H7 (cell line): ENCODE measurements at places on chromosomes 6 and 20.

GRCh38 chr6:108606250-108606690, 45.6 kb downstream of the FOXO3 start:
- no peak for DNase-seq

- peak; percentile 29 for DNase-seq
Measured at GRCh38 chr6:44431118-44431725, 43.7 kb downstream of the CDC5L start.

- no peak for DNase-seq
Measured at GRCh38 chr6:131761060-131761761, 46.6 kb upstream of the ENPP1 start.

- DNase-seq, result no peak
Measured at GRCh38 chr6:155493694-155494143, 38.1 kb upstream of the NOX3 start.

DNA sequence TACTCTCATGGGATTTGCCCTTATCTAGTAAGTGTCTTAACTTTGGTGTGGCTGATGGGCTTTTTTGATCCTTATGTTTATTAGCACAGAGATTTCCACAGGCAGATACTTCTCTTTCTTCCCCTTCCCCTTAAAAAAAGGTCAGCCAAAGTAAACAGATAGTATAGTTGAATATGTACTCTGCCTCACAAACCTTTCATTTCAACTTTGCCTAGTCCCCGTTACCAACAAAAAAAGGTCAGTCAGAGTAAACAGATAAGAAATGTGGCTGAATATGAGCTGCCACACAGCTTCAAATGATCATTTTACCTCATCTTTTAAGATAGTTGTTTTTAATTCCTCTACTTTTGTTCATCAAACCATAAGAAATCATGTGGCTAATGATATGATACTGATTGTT, 34.1 kb upstream of the SLC35D3 start:
- DNase-seq, result no peak

DNA sequence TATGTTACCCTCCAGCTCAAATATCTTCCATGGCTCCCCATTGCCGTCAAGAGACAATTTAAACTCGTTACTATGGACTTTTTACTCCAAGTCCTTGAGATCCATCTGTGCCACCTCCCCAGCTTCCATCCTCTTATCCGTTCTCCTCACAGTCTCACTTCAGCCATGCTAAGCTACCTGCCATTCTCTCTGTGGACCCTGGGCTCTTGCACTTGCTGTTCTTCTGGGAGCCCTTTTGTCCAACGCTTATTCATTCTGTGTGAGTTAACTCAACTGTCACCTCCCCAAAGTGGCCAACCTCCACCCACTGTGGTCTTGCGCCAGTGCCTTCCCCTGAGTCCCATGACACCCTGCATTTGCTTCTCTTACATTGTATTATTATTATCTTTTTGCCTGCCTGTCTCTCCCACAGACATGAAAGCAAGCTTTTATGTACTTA, 132.4 kb downstream of the BCAS1 start:
- DNase-seq, result no peak

DNA sequence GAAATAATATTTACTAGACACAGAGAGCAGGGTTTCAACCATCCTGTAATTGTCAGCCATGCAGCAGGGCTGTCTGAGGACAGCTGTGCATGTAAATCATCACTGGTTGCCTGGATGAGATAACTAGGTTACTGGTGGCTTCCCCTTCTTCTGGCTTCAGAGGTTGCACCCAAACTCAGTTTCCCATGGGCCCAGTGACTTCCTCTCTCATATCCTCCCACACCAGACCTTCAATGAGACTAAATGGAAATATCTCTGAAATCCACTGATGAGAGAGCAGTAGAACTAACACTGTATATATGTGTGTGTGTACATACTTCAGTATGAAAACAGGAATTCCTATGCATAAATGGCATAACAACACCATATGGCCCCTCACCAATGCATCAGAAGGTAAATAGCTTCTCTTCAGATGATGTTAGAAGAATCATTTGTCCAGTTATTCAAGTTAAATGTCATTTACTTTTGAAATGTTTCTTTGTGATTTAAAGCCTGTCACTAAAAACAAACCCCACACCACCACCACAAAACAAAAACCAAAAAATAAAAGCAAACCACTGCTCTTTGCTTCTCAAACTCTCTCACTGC, 51.0 kb upstream of the IL20RA start:
- DNase-seq, result no peak

GRCh38 chr20:4726710-4727397, 5.1 kb downstream of the PRND start:
- DNase-seq, result peak; percentile 22

DNA sequence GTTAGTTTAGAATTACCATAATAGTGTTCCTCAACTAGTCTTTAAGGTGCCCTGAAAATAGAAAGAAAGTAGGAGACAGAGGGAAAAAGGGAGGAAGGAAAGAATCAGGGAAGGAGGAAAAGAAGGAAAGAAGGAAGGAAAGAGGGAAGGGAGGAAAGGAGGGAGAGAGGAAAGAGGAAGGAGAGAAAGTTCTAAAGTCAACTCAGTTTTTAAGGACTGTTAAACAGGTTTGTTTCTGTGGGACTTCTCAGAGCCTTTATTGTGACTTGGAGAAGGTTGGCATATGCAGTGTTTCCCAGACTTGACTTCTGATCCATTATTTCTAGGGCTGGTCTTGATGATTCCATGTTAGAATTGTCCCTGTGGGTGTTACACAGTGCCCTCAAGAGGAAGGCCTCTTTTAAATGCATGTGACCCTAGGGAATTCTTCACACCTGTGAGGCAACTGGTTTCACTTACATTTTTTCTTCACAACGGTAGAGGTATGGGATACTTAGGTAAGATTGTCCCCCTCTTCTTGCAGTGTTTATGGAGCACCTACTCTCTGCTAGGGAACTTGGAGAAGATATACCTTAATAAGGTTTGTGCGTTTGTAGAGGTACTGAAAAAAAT, 132.7 kb upstream of the GMDS start:
- no peak for DNase-seq

DNA sequence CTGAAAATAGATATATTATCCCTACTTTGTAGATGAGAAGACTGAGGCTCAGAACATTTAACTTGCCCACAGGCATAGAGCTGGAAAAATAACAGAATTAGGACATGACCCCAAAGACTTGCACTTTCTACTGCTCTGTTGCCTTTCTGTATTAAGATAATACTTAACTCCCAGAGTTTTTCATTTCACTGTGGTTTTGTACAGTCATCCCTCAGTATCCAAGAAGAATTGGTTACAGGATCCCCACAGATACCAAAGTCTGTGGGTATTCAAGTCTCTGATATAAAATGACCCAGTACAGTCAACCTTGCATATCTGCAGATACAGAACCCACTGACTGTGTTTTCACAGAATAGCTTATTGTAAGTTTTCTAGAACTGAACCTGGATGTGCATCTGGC, 16.8 kb downstream of the MRS2 start:
- DNase-seq, result no peak

- peak; percentile 16 for DNase-seq
Measured at GRCh38 chr6:117840541-117840983, 66.5 kb upstream of the SLC35F1 start.

DNA sequence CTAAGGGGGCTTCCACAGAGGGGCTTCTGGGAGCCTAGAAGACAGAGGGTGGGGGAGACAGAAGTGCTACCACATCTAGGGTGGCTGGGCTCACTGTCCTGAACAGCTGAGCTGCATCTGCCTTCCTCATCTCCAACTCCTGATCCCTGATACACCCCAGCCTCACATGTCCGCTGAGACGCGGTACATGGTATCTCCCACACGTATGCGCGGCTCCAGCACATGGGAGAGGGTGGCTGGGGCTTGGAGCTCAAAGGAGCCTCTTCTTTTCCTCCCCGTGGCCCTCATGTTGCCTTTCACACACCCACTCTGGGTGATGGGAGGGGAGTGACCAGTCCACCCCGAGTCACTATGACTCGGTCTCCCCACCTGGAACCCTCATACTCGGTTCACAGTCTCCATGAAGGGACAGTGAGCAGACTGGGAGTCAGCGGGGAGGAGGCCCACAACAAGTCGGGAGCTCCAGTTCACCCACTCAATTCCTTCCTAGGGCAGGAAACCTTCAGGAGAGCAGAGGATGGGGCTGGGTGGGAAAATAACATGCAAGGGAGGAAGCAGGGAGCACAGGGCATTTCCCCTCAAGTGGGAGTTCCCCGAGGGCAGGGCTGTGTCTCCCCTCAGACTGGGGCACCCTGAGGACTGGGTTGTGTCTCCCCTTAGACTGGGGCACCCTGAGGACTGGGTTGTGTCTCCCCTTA, 61.7 kb downstream of the MRPL14 start:
- DNase-seq, result no peak

GRCh38 chr6:53119772-53120409, 28.8 kb downstream of the GCM1 start:
- DNase-seq, result peak; percentile 21

GRCh38 chr6:110491644-110492317, 15.4 kb upstream of the SLC22A16 start:
- no peak for DNase-seq

- DNase-seq, result no peak
Measured at GRCh38 chr20:57211406-57211805, 55.0 kb downstream of the BMP7 start.

GRCh38 chr6:42774201-42774600, 7.7 kb upstream of the BICRAL start:
- peak; percentile 1 for DNase-seq

DNA sequence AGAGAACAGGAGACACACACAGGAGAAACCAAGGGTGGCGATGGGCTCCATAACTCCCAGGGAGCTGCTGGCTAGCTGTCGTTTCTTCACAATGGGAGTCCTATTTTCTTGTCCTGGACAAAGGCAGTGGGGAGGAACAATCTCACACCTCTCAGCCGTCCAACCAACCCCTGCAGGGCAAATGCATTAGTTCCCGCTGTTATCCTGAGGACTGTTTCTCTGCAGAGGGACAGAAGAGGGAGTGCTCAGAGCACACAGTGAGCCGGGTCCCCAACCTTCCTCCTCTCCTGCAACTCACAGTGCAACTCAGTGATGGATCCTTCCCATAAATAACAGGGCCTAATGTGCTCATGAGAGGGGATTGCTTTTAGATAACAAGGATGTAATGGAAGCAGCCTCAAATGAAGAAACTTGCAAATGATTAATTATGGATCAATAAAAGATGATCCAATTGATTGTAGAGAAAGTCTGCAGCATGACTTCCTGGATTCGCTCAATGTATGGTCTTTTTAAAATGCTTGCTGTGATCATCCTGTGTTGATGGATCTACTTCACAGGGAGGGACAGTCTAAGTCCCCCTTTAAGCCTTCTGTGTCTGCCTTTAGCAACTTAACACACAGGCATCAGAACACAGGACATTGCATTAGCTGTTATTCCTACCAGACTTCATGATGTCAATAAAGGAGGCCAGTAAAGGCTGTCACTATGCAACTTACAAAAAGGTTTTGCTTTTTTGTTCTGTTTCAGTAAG, 453.4 kb upstream of the AGPAT4 start:
- DNase-seq, result peak; percentile 42

DNA sequence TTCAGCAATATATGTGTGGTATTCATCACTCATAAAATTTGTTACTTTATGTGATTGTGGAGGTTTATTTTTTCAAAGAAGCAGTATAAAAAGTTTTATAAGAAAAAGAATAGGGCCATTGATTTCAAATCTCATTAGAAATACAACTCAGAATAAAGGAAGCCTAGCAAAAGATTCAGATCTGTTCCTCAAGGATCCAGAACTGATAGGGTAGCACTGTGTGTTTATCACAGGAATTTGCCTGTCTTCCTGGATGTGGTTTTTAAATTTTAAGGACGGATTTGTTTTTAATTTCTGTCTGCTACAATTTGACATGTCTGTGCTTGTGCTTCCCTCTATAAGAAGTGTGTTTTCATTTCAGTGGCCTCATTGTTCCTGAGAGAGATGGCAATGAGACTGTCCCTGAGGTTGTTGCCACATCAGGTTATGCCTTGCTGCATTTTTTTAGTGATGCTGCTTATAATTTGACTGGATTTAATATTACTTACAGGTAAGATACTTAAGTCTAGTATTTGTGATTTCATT, 74.6 kb downstream of the ATRN start:
- DNase-seq, result no peak

DNA sequence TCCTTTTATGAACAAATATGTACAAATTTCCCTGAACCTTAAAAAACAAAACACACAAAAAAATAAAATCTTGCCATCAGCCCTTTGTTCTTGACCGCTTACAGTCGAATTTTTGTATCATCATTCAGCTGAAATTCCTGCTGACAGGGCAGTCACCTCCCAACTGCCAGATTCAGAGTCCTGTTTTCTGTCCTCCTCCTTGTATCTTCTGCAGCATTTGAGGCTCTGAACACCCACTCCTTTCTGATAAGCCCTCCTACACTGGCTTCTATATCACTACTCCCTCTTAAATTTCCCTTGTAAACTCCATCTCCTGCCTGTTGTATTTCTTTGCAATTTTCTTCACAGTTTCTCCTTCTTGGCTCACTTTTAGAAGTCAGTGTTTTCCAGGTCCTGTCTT, 77.8 kb upstream of the CCN6 start:
- no peak for DNase-seq

GRCh38 chr6:7467007-7467897, 74.2 kb upstream of the DSP start:
- no peak for DNase-seq

GRCh38 chr20:14700639-14700960, 363.2 kb upstream of the FLRT3 start:
- no peak for DNase-seq

DNA sequence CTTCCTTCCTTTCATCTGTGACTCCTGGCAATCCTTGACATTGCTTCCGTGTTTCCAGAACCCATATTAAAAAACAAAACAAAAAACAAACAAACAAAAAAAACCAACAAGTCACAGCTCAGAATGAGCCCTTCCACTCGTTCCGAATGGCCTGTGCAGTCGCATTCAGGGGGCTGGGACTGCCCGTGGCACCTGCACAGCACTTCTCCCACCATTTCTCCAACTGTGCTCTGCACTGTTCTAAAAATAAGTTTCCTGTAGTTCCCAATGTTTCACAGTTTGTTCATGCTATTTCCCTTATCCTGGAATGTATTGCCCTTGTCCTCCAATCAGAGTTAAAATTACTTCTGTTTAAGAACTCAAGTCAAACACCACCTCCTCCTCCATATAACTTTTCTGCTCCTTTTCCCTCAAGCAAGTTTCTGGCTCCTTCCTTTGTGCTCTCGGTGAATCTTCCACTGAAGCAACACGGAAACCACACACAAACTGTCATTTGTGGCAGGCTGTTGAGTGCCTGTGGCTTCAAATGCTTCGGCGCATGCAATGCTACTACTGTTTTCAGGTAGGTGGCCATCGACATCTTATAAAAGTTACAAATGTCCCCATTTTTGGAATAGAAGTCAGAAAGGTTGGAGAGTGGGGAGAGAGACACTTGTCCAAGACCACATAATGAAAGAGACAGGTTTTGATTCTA, 57.7 kb downstream of the PDE10A start:
- DNase-seq, result no peak

DNA sequence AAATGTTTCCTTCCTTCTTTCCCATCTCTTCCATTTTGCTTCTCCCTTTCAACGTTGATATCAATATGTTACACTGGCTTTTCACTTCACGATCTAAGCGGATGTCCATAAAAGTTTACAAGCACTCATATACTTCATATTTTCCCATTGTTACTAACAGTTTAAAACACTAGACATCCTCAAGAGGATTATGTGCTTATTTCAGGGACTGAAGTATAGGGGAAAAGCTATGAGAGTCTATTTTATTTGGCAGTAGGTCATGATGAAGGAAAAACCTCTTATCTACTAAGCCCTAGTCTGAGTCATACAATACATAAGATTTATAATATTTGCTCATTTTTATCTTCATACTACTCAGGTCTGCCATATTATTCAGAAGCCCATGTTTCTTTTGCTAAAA, 20.6 kb upstream of the EPB41L2 start:
- DNase-seq, result no peak
